ENCODE measurements at places on chromosomes 13 and 19.

GRCh38 chr13:101535192-101535746 lies 82.8 kb downstream of the ITGBL1 start:
- no peak for DNase-seq

GRCh38 chr19:15595069-15595468 lies 19.9 kb upstream of the CYP4F8 start:
- no peak for DNase-seq

GRCh38 chr19:39164289-39164688 lies 32.5 kb upstream of the NCCRP1 start:
- no peak for DNase-seq

- no peak for DNase-seq
Measured at GRCh38 chr19:54352546-54352945, 12.2 kb downstream of the LAIR1 start.

DNA sequence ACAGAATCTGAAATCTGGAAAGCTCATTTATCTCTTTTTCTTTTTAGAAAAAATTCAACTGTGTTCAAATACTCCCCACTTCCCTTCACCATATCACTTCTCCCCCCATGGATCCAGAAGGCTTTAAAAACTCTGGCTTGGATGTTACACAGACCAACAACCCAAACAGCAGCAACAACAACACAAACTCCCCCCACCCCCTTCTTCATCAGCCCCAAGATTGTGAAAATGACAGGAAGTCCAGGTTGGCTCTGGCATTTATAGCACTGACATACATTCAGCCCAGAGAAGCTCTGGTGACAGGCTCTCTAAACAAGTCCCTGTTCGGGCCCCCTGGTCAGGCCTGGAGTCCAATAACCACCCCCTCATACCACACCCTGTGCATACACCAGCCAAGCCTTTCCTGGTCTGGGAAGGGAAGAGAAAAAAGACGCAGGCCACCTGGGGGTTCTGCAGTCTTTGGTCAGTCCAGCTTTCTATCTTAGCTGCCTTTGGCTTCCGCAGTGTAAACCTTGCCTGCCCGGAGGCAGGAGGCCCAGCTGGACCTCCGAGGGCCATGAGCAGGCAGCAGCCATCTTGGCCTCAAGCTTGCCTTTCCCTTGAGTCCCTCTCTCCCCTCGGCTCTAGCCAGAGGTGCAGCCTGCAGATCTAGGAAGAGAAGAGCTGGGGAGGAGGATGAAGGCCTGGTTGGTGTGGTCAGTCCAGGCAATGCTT lies 6.8 kb downstream of the CDX2 start:
- DNase-seq = no peak

- peak; percentile 20 for DNase-seq
Measured at GRCh38 chr19:50725218-50725910, 2.2 kb downstream of the CLEC11A start.

DNA sequence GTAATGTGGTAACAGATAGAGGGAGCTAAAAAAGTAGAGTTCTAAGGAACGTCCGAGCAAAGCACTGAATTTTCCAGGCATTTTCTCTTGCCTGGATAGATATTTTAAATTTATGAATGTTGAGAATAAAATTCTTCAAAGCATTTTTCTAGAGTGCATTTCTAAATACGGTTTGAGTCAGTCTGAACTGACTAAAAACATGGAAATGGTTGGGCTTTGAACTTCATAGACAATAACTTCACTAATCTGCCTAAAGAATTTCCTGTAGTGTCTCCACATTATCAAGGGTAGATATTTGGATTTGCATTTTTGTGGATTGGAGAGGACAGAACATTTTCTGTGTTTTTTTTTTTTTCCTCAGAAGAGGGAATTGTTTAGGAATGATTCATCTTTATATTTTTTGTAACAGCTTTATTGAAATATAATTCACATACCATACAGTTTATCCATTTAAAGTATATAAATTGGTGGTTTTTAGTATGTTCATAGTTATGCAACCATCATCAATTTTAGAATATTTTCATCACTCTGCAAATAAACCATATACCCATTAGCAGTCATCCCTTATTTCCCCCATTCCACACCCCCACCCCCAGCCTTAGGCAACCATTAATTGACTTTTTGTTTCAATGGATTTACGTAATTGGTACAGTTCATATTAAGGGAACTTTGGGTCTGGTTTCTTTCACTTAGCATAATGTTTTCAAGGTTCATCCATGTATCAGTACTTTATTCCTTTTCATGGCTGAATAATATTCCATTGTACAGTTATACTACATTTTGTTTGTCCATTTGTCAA lies 20.7 kb downstream of the GARRE1 start:
- DNase-seq = no peak

- DNase-seq = no peak
Measured at GRCh38 chr13:112097770-112098169, 30.8 kb downstream of the SOX1 start.
